Stimulated activated CD8-positive, alpha-beta memory T cell treated with anti-CD3 and anti-CD28 coated beads, Interleukin-4, amount 100 ng/mL, for 1 hour (primary cell): ENCODE measurements at places on chromosomes 3 and 15.

DNA sequence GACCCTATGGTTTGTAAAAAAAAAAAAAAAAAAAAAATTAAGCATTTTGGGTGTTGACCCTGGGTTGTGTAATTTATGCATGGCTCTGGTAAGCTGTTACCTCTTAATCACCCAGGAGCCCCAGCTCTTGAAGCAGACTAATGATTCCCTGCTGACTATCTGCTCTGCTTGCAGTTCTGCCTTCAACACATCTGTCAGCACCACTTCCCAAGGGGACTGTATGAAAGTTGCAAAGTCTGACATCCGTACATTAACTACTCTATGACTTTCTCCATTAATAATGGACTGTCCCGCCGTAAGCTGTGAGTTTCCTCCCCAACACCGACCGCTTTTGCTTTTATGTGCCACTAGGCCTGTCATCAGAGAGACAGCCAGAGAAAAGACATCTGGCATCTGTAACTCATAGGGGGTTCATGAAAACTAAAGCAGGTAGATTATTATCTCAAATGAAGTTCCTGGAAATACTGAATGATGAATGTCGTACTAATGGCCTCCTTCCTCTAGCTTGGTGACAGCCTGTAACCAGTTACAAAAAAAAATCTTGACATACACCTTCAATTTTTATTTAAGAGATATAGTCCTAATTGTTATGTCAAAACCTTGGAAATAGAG lies 271.5 kb downstream of the IL5RA start:
- DNase-seq, result no peak

DNA sequence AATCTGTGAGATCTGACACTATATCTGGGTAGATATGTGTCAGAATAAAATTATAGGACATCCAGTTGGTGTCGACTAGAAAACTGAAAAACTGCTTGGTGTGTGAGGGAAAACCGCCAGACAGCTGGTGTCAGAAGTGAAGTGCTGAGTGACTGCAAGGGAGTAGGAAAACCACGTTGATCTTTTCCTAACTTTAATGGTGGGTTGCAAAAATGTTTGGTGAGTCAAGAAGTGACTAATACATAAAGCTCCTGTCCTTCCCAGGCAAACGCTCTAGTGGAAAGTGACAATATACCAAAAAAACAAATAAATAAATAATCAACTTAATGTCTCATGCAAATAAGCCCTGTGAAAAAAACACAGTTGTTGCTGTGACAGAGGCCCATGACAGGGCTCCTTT lies 7.3 kb upstream of the CD96 start:
- DNase-seq, result no peak

DNA sequence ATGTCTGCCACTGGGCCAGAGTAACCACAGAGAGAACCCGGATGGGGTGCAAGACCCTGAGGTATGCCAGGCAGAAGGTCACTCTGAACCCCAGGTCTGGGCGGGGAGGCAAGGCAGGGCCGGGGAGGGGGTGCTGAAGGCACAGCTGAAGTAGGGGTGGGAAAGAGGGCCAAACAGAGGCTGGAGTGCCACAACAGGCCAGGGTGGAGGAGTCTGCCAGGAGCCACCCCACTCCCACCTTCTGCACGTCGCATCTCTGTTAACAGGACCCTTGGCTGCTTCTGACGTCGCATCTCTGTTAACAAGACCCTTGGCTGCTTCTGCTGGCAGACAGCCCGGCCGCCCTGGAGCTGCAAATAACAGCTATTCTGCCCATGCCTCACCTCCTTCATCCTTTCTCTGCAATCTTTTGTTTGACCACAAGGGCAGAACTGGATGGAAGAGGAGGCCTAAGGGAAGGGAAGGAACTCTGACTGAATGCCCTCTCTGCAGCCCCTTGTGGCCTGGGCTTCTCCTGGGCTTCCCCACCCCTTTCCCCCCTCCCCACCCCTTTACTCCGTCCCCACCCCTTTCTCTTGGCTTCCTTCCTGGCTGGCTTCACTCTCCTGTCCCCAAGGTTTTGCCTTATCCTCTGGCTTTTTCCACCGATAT lies 20.6 kb upstream of the FBLN2 start:
- DNase-seq, result no peak

GRCh38 chr3:65878831-65879230 lies 159.9 kb downstream of the MAGI1 start:
- no peak for DNase-seq

GRCh38 chr3:184176377-184177330 lies 2.0 kb downstream of the AP2M1 start:
- no peak for DNase-seq

- DNase-seq, result no peak
These were observed 36.0 kb downstream of the LDHAL6B start for GRCh38 chr15:59242649-59243048.

- no peak for DNase-seq
These were observed 91.6 kb downstream of the PLD1 start for GRCh38 chr3:171718493-171719185.

DNA sequence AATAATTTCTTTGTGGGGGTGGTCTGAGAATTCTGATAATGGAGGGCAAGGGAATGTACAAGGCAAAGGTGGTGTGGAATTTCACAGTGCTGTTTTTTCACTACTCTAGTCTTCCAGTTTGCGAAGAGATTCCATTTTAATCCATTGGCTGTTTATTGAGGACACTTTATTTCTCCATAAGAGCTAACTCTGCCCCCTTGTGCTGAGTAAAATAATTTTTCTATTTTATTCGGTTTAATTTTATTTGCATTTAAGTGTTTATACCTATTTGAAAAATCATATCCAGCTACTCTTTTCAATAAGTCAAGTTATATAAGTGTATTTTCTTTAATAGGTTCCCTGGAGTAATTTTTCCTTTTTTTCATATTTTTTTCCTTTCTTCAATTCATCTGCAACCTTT lies 840.1 kb downstream of the TUSC7 start:
- DNase-seq, result no peak

DNA sequence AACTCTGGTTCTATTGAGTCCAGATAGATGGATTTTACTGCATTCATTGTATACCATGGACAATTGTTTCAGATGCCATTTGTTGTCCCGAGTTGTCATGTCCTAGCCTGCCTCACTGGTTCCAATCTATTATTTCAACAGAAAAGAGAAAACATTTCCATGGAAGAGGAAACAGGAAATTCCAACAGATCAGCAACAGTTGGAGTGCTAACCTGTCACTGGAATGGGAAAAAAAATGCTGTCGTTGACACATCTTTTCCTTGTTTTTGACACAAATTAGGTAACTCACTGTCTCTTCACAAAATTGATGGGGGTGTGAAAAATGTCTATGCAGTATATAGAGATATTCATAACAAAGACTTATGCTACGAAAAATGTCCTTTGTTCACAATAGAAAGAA lies 432.0 kb upstream of the TBL1XR1 start:
- DNase-seq, result no peak

DNA sequence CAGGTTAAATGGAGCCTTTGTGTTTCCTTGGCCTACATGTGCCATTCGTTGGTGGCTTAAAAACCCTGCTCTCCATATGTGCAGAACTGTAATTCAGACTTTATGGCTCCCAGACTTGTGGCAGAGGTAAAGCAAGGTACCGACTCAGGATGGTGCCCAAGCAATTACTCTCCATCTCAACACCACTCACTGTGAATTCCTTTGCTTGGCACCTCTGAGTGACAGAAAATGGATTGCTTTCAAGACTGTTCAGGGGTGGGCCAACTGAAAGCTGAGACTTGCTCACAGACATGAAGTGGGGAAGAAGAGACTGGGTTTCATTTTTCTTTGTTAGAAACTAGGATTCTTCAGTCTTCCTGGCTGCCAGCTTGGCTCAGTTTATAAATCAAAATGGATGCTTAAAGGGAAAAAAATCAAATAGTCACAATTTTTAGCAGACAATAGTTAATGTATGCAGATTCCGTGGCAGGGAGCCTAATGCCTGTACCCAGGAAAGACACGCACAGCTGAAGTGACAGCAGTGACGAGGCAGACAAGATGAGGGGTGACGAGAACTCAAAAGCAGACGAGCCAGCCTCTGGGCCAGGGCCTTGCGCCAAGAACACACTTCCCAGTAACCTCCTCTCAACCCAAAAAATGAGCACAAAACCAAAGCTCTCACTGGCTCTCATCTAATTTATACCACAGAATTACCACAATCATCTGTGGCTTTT lies 207.9 kb upstream of the SLC2A2 start:
- no peak for DNase-seq

DNA sequence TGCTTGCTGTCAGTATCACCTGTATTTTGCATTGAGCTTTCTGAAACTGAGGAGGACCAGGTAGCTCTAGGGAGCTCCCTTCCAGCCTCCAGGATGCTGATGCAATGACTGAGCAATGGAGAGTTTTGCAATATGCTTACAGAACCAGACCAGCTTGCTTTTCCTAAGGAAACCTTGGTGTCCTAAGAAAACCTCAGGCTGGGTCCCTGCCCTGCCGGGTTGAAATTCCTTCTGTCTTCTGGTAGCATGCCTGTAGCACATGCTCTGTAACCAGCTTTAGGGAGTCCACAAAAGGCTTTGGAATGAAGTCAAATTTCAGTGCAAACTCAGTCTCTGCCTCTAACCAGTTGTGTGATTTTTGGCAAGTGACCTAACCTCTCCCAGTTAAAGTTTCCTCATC lies 65.8 kb upstream of the GSK3B start:
- DNase-seq, result no peak

DNA sequence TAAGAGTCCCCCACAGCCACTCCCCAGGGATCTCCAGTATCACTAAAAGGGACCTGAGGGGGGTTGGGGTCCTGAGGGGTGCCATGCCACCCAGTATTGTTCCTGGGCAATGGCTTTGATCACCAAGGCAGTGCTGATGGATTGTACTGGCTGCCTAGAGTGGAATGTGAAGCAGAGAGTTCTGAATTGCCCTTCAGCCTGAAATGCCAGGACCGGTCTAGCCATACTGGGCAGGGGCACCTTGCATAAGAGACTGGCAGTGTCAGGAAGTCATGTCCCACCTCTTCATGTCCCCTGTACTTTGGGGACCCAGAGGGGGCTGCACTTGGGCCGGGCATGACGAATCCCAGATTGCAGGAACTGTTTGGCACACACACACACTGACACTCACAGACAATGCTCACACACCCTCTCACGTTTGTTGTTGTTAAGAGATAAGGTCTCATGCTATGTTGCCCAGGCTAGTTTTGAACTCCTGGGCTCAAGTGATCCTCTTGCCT lies 4.5 kb upstream of the TKT start:
- DNase-seq, result no peak

- no peak for DNase-seq
These were observed 5.1 kb upstream of the TASOR start for GRCh38 chr3:56688191-56688590.

DNA sequence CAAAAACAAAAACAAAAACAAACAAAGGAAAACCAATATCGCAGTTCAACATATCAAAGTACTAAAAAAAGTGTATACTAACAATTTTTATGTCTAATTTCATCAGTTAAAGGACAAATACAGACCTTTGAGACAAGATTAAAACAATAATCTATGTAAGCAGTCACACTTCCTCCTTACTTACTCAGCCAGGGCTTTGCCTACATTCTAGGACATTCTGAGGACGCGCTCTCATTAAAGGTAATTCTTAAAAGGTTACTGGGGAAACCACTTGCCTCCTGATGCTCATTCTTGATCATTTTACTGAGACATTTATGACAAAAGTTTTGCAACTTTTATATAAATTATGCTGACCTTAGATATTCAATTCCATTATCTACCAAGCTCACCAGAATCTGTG lies 93.4 kb downstream of the CBLB start:
- no peak for DNase-seq
